ENCODE measurements at places on chromosomes 11 and 22. TPM values are rescaled to one million over a fixed set of nuclear protein-coding genes. Genes with fewer than 3 reads are reported as not detected.
A peak's percentile ranks its signal among the peaks of the same experiment; 100 is the strongest.

DNA sequence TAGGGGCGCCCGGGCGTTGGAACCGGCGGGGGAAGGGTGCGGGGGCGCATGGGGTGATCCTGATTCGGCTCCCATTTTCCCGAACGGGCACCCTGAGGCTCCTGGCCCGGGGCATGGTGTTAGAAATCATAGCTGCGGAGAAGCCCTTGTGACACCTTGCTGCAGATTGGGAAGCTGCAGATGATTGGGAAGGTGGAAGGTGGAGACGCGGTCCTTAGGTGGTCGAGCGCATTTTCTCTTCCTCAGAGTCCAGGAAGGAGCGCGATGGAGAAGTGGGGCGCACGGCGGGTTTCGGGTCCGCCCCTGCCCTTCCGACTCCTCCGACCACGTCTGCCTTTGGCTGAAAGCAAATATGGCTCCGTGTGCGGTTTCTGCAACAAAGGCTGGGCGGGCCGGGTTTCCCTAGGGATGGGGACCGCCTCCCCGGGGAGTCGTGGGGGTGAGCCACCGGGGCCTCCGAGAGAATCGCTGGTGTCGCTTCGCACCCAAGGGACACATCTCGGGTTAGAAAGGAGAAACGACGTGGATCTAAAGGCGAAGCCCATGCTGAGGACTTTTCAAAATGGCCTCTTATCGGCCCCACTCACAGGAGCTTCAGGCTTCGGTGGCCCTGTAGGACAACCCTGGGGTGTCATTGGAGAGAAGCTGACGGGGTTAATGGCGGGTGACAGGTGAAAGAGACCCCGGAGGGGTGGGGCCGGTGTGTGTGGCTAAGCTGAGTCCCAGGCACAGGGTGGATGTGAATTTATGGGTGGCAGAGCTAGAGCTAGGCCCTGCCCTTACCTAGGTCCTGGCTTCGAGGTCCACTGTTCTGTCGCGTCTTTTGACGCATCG is 707 bp upstream of the FTH1 start:
- DNase-seq: peak; percentile 49

- DNase-seq: no peak
Measured at GRCh38 chr11:34536056-34536455, 22.5 kb upstream of the ELF5 start.

GRCh38 chr11:134920851-134921608 is 509.0 kb upstream of the B3GAT1 start:
- no peak for DNase-seq

- no peak for DNase-seq
Measured at GRCh38 chr11:76148231-76148630, 58.1 kb downstream of the WNT11 start.

DNA sequence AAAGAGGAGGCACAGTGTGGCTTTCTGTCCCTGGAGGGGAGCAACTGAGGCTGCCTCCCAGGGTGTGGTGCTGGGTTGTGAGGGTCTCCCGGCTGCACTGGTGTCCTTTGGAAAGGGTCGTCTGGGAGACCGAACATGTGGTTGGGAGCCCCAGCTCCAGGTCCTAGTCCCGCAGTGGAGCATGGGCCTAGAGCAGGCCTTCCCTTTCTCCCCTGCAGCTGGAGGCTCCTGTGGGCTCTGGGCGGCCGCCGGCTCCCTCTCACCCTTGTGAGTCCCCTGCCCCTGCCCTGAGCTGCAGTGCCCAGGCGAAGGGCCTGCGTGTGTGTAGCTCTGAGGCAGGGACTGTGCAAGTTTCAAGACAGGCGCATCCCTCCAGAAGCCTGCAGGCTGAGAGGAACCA is 1492.7 kb downstream of the BRD1 start:
- DNase-seq: no peak

DNA sequence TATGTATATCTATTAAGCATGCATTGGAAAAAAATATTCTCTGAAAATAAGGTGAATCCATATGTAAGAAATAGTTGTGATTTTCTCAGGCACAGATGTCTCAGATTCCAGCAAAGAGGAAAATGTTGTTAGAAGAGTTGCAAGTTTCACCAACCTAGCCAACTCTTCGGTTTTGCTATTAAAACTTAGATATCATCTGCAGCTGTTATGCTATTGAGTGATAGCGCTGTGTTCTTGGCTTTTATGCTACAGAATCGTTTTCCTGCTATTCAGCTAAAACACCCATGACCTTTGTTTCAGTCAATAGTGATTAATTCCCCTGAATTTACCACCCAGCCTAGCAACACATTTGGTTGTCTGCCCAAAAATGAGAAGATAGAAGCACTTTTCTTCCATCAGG is 795.6 kb upstream of the ANO3 start:
- DNase-seq: no peak

DNA sequence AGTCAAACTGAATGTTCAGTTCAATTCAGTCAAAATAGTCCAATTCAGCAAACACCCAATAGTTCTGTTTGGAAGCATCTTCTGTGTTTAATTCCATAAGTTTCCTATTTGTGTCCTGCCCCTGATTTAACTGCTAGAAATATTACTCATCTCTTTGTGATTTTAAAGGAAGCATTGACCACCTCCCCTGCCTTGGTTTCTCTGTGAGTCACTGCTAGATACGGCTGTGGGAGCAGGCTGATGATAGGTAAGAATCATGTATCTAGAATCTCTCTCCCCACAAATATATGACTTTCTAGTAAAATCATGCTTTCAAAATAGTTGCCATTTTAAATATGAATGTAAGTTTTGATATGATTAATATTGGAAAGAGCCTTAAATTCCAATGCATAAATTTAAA is 888.5 kb downstream of the NTM start:
- DNase-seq: no peak

- DNase-seq: no peak
Measured at GRCh38 chr11:114724916-114725524, 46.7 kb downstream of the NXPE2 start.

DNA sequence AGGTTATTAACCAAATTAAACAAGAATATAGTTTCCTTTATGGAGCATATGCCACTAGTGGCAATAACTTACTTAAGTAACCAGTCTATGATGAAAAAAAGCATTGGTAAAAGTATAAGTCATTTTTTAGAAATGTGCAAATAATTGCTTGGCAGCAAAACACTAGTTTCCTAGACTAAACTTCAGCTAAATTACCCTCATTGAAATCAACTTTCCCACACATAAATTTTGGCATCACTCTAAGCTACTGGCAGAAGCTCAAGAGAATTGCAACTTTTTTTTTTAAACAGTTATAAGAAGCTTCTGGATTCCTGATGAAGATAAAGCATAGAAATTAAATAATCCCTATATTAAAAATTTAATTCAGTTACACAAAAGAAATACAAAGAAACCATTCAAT is 12.5 kb downstream of the CCDC34 start:
- peak; percentile 19 for DNase-seq

DNA sequence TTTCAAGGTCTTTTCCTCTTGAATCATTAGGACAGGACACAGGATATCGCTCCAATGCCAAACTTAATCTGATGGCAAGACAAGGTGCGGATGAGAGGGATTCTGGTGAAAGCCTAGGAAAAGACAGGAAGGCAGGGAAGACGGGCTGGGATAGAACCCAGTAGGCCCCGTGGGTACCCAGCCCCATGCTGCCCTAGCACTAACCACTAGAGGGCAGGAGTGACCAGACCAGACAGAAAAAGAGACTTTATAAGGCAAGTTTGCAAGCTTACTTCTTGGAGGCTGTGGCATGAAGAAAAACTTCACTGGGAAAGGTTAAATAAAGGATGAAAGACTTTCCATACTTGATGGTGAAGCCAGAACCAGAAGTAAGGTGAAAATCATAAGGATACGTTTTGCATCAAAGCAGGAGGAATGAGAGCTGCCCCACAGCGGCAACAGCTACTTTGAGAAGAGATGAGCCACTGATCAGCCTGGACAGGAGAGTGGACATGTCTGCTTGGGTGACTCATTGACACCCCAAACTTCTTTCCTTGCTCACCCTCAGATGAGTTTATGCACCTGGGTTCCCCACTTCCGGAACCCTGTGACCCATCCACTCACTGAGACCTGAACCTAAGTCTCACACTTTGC is 39.8 kb downstream of the SYN3 start:
- DNase-seq: peak; percentile 26

GRCh38 chr11:66849501-66850234 is 6.4 kb downstream of the RCE1 start:
- no peak for DNase-seq

DNA sequence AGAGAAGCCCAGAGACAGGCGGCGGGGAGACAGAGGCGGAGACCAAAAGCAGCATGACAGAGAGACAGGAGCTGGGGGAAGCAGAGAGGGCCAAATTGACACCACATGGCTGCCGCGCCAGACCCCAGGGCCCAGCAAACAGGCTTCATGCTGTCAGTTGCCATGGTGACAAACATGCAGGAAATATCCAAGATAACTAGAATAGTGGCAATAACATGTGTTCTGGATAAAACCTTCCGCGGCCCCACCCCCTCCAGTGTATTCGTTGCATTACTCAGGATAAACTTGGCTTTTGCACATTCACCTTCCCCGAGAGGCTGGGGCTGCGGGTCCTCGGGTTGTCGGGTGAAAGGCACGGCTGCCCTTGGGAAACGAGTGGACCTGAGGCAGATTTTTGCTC is 49.9 kb upstream of the CDON start:
- no peak for DNase-seq

GRCh38 chr11:69732910-69733309 is 29.1 kb upstream of the FGF19 start:
- DNase-seq: no peak

DNA sequence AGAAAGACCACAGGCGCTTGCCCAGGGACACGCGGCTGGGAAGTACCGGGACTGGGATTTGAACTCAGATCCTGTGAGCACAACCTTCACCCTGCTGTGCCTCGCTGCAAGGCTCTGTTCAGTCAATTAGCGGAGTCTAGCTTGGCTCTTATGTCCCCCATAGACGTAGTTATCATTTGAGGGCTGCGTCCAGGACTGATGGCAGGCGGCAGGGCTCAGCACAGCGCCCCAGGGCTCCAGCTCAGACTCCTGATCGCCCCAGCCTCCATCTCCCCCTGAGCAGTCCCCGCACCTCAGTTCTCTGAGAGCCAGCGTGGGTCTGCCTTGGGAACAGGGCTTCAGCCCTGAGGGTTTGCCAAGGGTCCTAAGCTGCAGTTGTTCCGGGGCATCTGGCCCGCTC is 19.8 kb downstream of the MRGPRG start:
- DNase-seq: no peak

DNA sequence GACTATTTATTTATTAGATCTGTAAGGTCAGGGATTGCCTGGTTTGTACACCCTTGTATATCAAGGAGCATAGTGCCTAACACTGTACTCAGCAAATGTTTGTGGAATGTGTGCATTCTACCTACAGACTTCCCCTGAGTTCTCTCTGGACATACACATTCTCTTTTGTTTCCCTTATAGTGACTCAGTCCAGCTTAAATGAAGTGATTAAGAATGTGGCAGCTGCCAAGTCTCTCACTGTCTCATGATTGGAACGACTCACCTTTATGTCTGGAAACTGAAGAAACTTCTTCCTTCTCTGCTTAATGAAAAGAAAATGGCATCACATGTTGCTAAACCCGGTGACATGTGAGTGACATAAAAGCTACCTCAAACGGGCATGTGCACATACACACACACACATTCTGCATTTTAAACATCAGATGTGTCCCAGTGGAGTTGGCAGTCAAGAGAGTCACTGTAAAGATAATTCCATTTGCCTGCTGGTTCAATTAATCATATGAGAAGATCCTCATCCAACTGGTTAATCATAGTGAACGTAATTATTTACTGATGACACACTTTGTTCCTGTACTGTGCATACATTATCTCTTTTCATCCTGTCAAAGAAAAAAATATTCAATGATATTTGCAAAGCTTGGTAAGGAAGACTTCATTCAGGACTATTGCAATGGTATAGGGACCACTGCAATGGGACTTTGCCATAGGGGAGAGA is 42.8 kb downstream of the GLYAT start:
- DNase-seq: no peak

DNA sequence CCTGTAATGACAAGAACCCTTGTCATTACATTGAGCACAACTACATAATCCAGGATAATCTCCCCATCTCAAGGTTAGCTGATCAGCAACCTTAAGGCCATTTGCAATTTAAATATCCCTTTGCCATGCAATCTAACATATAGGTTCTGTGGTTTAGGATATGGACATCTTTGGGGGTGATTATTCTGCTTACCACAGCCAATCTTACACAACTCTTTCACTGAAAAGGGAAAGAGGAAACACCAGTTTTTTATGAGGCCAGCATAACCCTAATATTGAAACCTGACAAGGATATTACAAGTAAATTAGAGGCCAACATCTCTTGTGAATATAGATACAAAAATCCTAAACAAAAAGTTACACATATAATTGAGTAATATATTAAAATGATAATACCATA is 78.5 kb downstream of the CYP2R1 start:
- DNase-seq: no peak

GRCh38 chr22:47597041-47597440 is 834.6 kb downstream of the TBC1D22A start:
- DNase-seq: no peak

- DNase-seq: peak; percentile 83
Measured at GRCh38 chr11:60265373-60266214, 14.9 kb upstream of the MS4A4A start.

GRCh38 chr11:12757416-12757815 is 83.2 kb downstream of the TEAD1 start:
- DNase-seq: peak; percentile 31

GRCh38 chr11:74634537-74634936 is 42.2 kb downstream of the POLD3 start:
- DNase-seq: peak; percentile 23

DNA sequence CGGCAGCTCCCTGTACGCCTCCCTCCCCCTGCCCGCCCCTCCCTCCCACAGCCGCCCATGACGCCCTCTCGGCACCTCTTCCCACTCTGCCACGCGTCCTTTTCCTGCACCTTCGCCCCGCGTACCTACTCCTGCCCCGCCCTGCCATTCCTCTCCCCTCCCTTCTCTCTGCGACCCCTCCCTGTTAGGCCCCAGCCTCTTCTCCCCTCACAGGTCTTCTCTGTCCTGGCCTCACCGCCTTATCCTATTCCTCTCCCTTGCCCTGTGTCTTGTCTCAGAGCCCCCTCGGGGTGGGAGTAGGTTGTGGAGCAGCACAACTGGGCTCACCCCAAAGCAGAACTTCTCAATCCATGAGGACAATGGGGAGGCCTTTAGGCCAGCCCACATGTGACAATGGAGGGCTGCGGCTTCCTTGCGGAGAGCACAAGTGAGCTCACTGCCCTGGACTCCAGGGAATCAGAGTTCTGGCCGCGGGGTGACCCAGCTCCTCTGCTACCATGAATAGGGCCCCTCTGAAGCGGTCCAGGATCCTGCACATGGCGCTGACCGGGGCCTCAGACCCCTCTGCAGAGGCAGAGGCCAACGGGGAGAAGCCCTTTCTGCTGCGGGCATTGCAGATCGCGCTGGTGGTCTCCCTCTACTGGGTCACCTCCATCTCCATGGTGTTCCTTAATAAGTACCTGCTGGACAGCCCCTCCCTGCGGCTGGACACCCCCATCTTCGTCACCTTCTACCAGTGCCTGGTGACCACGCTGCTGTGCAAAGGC is 539 bp downstream of the SLC35C1 start:
- peak; percentile 59 for DNase-seq

The APOL3 gene
- 36.9 TPM for total RNA-seq

The SCN4B gene
- 0.13 TPM for total RNA-seq

The CASP5 gene
- not detected for total RNA-seq

The GANAB gene
- 357 TPM for total RNA-seq

The KRTAP5-3 gene
- total RNA-seq: not detected

The PATE1 gene
- total RNA-seq: not detected

The HPX gene
- total RNA-seq: 2.1 TPM

The ASCL2 gene
- total RNA-seq: not detected

The CBY1 gene
- total RNA-seq: 37.0 TPM

The DSCAML1 gene
- not detected for total RNA-seq

The DAGLA gene
- total RNA-seq: 4.7 TPM

The TRIM21 gene
- total RNA-seq: 20.8 TPM

The IFITM1 gene
- total RNA-seq: 4.0 TPM
